ENCODE measurements at places on chromosomes 5 and 9. TPM values are rescaled to one million over a fixed set of nuclear protein-coding genes. Genes with fewer than 3 reads are reported as not detected.

The ZBTB26 gene
- total RNA-seq: 3.7 TPM

The ANKRD20A1 gene
- total RNA-seq: 1.7 TPM

The CDC25C gene
- 6.6 TPM for total RNA-seq

The SLC1A1 gene
- 12.2 TPM for total RNA-seq

The FTMT gene
- total RNA-seq: not detected

All from endothelial cell of coronary artery (primary cell).